OCI-LY7 (cell line): ENCODE measurements at places on chromosomes 6 and 20. TPM values are rescaled to one million over a fixed set of nuclear protein-coding genes. Genes with fewer than 3 reads are reported as not detected.

DNA sequence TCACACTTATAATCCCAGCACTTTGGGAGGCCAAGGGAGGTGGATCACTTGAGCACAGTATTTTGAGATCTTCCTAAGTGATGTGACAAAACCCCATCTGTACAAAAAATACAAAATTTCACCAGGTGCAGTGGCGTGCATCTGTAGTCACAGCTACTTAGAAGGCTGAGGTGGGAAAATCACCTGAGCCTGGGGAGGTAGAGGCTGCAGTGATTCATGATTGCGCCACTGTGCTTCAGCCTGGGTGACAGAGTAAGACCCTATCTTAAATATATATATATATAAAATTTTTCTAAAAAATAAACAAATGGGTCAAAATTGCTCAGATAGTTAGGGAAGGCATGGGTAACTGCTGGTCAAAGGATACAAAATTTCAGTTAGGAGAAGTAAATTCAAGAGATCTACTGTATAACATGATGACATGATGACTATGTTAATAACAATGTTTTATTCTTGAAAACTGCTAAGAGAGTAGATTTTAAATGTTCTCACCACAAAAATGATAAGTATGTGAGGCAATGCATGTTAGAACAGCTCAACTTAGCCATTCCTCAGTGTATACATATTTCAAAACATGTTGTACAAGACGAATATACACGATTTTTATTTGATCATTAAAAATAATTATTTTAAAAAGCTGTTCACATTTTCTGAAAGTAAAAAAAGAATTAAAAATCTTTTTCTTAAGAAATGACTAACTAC lies 24.4 kb downstream of the TBC1D32 start:
- no peak for DNase-seq

GRCh38 chr6:149065121-149065520 lies 252.4 kb upstream of the TAB2 start:
- no peak for DNase-seq

DNA sequence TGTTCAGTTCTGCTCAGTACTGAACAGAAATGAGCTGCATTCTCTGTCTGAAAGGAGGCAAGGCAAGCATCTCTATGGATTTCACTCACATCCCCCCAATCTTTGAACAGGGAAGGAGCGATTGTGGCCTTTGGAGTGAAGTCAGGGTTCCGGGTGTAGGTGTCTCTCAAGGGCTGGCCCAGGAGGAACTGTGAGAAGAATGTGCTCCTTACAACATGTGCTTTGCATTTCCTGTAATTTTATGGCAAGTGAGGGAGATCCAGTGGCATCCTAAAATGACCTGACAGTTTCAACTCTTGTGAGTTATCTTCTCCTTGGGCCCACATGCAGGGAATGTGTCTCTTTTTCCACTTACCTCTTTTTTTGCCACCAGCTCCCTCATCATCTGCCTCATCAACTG lies 63.0 kb upstream of the RIN2 start:
- DNase-seq = no peak

GRCh38 chr6:1500913-1501312 lies 108.8 kb upstream of the FOXC1 start:
- DNase-seq = no peak

DNA sequence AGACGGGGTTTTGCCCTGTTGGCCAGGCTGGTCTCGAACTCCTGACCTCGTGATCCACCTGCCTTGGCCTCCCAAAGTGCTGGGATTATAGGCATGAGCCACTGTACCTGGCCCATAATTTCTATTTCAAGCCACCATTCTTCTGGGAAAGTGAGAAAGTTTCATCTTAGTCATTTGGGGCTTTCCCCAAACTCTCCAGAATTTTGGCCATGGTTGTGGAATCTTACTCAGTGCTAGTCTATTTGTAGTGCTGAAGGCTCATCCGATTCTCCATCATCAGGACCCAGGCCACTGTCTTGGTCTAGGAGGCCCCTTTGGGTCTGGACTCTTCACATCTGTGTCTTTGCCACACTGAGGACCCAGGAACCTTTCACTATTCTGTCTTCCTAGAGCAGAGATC lies 164.9 kb downstream of the EYA2 start:
- DNase-seq = no peak

DNA sequence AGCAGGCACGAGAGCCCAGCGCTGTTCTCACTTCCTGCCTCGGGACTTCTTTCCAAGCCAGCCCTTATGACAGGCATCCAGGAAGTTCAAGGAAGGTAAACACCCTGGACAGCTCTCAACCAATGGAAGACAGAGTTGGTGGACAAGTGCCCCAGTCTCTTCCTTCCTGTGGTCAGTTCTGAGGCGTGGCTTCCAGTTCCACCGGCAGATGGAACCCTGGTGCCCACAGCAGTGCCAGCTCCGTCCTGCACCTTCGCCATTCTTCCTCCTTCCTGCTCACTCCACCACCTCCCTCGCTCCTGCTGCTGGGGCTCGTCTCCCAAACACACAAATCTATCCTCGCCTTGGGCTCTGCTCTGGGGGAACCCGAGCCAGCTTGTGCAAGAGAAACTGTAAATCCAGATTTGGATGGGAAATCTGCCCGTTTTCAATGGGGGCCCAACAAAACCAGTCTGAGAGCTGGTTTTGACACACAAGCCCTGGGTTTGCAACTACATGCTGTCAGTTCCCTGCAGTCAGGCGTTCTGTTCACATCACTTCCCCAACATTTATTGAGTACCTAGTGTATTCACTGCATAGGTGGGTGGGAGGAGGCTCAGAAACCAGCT lies 162.7 kb downstream of the GRM4 start:
- DNase-seq = no peak

DNA sequence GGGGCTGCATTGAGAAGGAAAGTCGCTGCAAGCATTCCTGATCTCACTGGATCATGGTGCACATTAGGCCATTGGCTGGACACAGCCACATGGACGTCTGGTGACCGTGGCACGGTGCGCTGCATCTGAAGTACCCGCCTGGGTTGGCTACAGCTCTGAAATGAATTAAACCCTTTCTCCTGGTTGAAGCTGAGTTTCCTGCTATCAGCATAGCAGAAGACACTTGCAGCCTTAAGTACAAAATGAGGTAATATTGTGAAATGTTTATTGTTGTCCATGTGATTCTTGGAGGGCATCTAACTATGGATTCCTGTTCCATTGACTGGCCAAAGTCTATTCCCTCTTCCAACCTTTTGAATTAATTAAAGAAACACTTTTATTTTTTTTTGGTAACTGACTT lies 89.8 kb upstream of the ADTRP start:
- DNase-seq = no peak

DNA sequence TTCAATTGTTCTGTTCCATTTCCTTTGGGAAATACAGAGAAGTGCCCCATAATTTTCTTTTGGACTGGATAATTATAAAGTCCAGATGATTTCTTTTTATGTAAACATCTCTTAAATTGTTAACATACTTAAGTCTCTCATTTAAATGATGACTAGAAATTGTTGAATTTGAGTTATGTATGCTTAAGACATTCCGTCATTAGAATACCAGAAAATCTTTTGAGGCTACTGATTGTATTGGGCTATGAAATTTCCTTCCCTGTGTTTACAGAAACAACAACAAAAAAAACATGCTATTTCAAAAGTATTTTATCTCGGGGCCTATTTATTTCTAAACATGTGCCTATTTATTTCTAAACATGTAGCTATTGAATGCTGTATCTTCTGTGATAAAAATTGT lies 125.4 kb downstream of the SH3BGRL2 start:
- DNase-seq = no peak

DNA sequence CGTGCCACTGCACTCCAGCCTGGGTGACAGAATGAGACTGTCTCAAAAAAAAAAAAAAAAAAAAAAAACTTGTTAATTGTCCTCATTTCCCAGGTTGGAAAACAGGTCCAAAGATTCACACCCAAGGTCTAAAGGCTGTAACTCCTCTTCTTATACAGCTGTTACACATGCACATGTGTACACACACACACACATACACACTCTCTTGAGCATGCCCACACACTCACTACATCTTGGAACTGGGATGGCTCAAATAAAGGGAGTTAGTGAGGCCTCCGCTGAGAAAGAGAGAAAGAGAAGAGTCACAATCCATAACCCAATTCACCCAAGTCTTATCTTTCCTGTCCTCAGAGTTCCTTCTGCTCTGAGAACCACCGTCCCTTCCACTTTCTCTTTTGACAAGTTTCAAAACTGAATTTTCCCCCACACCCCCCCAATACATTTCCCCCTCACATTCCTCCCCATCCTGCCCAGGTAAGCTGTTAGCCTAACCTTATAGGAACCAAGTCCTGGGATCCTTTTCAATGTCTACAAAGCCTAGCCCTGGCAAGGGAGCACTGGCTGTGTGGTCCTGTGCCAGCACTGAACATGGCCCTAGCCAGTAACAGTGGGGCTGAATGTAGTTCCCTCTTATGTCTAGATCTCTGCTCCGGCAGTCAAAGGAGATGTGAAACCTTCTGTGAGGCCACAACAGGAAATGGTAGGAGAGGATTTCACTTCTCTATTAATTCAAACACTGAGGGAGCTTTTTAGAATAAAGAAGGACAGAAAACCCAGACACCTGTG lies 3.2 kb upstream of the HLA-DMB start:
- DNase-seq = peak; percentile 95

DNA sequence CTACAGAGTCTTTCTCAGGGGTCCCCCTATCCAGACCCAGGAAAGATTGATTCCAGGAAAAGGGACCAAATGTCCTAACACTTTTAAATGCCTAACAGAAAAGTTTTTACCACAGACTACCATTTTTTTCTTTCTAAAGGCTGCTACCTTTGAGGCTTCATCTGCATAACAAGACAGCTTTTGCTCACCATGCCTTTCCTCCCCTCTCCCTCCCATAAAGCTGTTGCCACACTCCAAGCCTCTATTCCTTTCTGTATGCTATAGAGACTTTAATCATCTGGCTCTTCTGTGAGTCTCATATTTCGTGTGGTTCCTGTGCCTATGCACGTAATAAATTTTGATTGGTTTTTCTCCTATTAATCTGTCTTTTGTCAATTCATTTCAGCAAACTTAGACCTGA lies 26.0 kb upstream of the LIN28B start:
- no peak for DNase-seq

GRCh38 chr6:79600812-79601609 lies 30.1 kb upstream of the SH3BGRL2 start:
- no peak for DNase-seq

- no peak for DNase-seq
Measured at GRCh38 chr6:110325197-110325596, 33.0 kb downstream of the METTL24 start.

- no peak for DNase-seq
Measured at GRCh38 chr6:95574811-95575210, 2.5 kb upstream of the MANEA start.

GRCh38 chr6:16635291-16635809 lies 125.9 kb downstream of the ATXN1 start:
- DNase-seq = no peak

GRCh38 chr6:40378725-40379074 lies 208.5 kb downstream of the LRFN2 start:
- no peak for DNase-seq

GRCh38 chr6:131657630-131658111 lies 20.6 kb downstream of the ENPP3 start:
- DNase-seq = no peak

DNA sequence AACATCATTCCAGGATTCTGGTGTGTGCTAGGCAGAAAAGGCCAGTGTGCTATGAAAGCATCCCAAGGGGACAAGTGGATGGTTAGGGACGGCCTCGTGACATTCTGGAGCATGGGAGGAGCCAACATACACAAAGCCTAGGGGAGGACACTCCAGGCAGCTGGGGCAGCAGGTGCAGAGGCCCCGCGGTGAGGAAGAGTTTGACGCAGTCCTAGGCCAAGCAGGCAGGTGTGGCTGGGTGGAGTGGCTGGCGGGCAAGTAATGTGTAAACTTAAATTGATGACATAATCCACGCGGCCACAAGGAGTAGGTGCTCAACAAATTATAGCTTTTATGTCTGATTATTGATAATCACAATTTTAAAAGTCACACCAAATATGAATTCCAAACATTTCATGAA lies 93.6 kb downstream of the TMEM242 start:
- peak; percentile 50 for DNase-seq

- no peak for DNase-seq
Measured at GRCh38 chr6:151325075-151326050, 66.0 kb downstream of the ZBTB2 start.

GRCh38 chr6:156848123-156848522 lies 70.9 kb downstream of the ARID1B start:
- no peak for DNase-seq

GRCh38 chr6:22041797-22042480 lies 254.9 kb downstream of the PRL start:
- no peak for DNase-seq

DNA sequence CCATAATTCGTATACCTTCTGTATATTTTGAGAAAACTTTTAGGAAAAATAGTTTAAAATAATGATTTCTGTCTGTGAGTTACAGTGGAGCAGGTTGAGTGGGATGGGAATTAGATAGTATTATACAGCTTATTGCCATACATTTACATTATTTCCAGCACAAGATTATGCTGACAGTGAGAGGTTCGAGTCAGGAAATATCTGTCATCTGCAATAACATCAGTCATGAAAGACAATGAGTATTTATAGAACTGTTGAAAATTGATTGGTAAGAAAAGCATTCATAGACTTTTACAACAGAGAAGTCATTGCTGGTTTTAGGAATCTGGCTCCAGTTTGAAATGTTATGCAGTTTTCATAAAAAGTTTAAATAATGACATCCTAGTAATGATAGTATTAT lies 45.9 kb downstream of the FAM135A start:
- DNase-seq = no peak

- DNase-seq = no peak
Measured at GRCh38 chr6:164013480-164014208, 599.1 kb downstream of the QKI start.

- DNase-seq = no peak
Measured at GRCh38 chr6:106143665-106144064, 57.5 kb downstream of the PRDM1 start.

DNA sequence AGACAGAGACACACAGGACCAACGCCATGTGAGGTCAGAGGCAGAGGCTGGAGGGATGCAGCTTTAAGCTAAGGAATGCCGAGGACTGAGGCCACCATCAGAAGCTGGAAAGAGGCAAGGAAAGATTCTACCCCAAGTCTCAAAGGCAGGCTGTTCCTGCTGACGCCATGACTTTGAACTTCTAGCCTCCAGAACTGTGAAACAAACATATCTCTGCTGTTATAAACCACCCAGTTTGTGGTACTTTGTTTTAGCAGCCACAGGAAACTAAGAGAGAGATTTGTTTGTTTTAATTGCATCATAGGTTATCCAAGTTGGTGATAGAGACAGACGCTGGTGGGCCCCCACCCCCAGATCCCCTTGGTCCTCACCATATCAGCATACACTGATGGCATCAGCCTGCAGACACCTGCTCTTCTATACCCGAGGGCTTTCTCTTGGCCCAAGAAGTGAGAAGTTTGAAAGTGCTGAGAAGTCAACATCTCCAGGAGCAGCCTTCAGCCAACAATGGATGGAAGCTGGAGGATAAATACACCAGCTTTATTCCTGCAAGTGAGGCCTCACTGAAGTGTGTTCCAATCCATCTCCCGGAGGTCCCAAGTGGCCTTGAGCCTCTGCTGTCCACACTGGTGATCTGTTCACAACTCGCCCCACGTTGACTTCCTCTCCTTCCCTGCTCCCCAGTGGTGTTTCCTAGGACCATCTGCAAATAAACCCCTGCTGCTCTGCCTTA lies 154.7 kb downstream of the BTBD3 start:
- DNase-seq = no peak

GRCh38 chr6:139983555-139984276 lies 609.3 kb upstream of the CITED2 start:
- no peak for DNase-seq

Gene BCAS4
- 166 and 173 TPM in 2 replicates for total RNA-seq

Gene IFNGR1
- 22.8 and 23.6 TPM in 2 replicates for total RNA-seq

Gene LY6G5B
- total RNA-seq = 28.7 and 32.0 TPM in 2 replicates

Gene TP53TG5
- total RNA-seq = not detected in 2 replicates

Gene LPA
- total RNA-seq = not detected in 2 replicates

Gene ZBTB22
- total RNA-seq = 14.1 and 18.5 TPM in 2 replicates

Gene ZC3H12D
- 14.8 and 22.6 TPM in 2 replicates for total RNA-seq

Gene AARS2
- 20.7 and 22.4 TPM in 2 replicates for total RNA-seq

Gene MPIG6B
- not detected in 2 replicates for total RNA-seq
